ENCODE measurements at places on chromosomes 12 and 14. TPM values are rescaled to one million over a fixed set of nuclear protein-coding genes. Genes with fewer than 3 reads are reported as not detected.

The ASB2 gene
- 4.3 TPM for total RNA-seq

The NINJ2 gene
- 17.3 TPM for total RNA-seq

The IFI27 gene
- total RNA-seq = 531 TPM

The TAS2R31 gene
- 7.7 TPM for total RNA-seq

The DHRS1 gene
- total RNA-seq = 22.5 TPM

The IAPP gene
- total RNA-seq = not detected

The NFE2 gene
- 0.94 TPM for total RNA-seq

The LRRC9 gene
- 11.0 TPM for total RNA-seq

The SYNE3 gene
- total RNA-seq = 38.9 TPM

The DTX1 gene
- total RNA-seq = 26.9 TPM

The LRRIQ1 gene
- total RNA-seq = 13.2 TPM

The CYP27B1 gene
- total RNA-seq = 30.2 TPM

The PPM1A gene
- 73.0 TPM for total RNA-seq

The NR1H4 gene
- 1.3 TPM for total RNA-seq

The HNF1A gene
- 0.79 TPM for total RNA-seq

The CHST11 gene
- 36.9 TPM for total RNA-seq

The NELL2 gene
- 10.6 TPM for total RNA-seq

The OR10AD1 gene
- not detected for total RNA-seq

The ACOT4 gene
- 6.1 TPM for total RNA-seq
